Fibroblast of skin of left biceps (primary cell): ENCODE measurements at places on chromosomes 6 and 20.

DNA sequence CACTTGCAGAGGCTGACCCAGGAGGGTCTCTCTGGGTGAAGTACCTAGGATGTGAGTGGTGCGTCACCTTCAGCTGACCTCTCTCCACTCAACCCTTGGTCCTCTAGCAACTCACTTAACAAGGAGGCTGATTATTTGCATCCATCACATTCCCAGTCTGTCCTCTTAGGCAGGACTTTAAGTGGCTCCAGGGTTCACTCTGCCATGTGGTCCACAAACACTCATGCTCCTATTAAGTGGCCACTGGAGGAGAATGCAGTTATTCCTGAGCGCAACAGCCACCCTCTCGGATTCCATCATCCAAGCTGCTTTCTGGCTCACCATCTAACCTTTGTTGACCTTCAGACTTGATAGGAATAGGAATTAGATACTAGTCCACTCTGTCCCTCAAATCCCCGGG lies 61.1 kb upstream of the SCAF8 start:
- no peak for DNase-seq

GRCh38 chr20:45016089-45016671 lies 49.9 kb downstream of the STK4 start:
- no peak for DNase-seq

GRCh38 chr6:123925350-123925749 lies 121.7 kb downstream of the NKAIN2 start:
- no peak for DNase-seq

DNA sequence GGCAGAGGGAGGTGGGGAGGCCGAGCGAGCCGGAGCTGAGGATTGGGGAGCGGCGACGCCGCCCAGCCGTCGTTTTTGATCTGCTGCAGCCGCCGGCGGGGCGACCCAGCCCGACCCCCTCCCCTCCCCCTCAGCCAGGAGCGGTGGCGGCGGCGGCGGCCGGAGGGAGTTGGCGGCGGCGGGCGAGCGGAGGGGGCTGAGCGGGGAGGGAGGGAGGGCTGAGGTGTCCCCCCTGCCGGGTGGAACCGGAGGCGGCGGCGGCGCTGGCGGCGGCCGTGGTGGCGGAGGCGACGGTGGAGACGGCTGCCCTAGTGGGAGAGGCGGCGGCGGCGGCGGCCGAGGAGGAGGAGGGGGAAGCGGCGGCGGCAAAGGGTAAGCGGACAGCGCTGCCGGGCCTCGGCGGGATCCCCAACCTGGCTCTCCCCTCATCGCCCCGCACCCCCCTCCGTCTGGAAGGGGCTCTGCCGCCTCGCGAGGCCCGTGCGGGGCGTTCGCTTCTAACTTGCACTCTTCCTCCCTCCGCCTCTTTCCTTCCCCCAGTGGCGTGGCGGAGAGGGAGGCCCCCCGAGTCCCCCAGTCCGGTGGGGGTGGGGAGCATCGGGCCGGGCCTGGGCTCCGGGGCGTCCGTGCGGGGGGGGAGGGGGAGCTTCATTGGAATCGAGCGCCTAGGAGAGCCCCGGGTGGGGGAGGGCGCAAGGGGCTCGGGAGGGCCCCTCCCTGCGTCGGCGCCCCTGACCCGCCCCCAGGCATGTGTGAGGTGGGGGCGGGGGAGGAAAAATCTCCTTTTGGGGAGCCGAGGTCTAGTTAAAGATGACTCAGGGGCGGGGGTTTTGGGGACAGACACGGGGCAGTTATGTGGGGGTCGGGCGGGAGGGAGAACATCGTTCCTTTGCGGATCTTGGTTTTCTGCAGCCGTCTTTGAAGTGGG lies at the start of gene TAB2:
TAB2 (plus strand) TSS at position 69 of the 928 bp plus-strand sequence. CDS start 52,286 bp downstream, outside the sequence.
- no peak for DNase-seq

GRCh38 chr6:71706523-71706922 lies 179.8 kb upstream of the RIMS1 start:
- no peak for DNase-seq
